Activated naive CD4-positive, alpha-beta T cell treated with anti-CD3 and anti-CD28 coated beads, Interleukin-2, amount 50 U/mL, for 72 hours (primary cell): ENCODE measurements at places on chromosomes 2 and 18. TPM values are rescaled to one million over a fixed set of nuclear protein-coding genes. Genes with fewer than 3 reads are reported as not detected.

Gene ASB18
- total RNA-seq, result not detected

Gene TWIST2
- not detected for total RNA-seq

Gene ZSWIM2
- total RNA-seq, result not detected

Gene ACADL
- not detected for total RNA-seq

Gene DSC3
- not detected for total RNA-seq

Gene MOGAT1
- not detected for total RNA-seq

Gene GAL3ST2
- 0.16 TPM for total RNA-seq

Gene PMAIP1
- 105 TPM for total RNA-seq

Gene LYPD6B
- not detected for total RNA-seq

Gene MC4R
- not detected for total RNA-seq
